ENCODE measurements at places on chromosomes 3 and 15. TPM values are rescaled to one million over a fixed set of nuclear protein-coding genes. Genes with fewer than 3 reads are reported as not detected.

GRCh38 chr3:42302924-42303634, 37.1 kb upstream of the CCK start:
- DNase-seq, result no peak

- no peak for DNase-seq
Observed at GRCh38 chr3:196280689-196281440, 6.7 kb downstream of the PCYT1A start.

DNA sequence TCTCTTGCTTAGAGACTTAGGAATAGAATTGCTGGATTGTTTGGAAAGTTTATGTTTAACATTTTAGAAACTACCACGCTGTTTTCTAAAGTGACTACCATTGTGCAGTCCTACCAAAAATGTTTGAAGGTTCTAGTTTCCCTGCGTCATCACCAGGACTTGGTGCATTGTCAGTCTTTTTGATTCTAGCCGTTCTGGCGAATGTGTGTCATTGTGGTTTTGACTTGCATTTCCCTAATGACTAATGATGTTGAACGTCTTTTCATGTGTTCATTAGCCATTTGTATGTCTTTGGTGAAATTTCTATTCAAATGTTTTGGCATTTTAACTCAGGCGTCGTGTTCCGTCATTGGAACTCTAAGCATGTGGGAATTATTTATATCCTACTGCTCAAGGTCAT, 58.0 kb downstream of the CHD2 start:
- no peak for DNase-seq

The CYP8B1 gene
- not detected for total RNA-seq

The C3orf70 gene
- total RNA-seq, result 0.99 TPM

Data from body of pancreas (tissue), 4 donors.